ENCODE measurements at places on chromosomes 1 and 21.

- no peak for DNase-seq
Measured at GRCh38 chr1:184734980-184735379, 19.7 kb downstream of the EDEM3 start.

GRCh38 chr1:195756109-195756508, 852.1 kb downstream of the KCNT2 start:
- no peak for DNase-seq

DNA sequence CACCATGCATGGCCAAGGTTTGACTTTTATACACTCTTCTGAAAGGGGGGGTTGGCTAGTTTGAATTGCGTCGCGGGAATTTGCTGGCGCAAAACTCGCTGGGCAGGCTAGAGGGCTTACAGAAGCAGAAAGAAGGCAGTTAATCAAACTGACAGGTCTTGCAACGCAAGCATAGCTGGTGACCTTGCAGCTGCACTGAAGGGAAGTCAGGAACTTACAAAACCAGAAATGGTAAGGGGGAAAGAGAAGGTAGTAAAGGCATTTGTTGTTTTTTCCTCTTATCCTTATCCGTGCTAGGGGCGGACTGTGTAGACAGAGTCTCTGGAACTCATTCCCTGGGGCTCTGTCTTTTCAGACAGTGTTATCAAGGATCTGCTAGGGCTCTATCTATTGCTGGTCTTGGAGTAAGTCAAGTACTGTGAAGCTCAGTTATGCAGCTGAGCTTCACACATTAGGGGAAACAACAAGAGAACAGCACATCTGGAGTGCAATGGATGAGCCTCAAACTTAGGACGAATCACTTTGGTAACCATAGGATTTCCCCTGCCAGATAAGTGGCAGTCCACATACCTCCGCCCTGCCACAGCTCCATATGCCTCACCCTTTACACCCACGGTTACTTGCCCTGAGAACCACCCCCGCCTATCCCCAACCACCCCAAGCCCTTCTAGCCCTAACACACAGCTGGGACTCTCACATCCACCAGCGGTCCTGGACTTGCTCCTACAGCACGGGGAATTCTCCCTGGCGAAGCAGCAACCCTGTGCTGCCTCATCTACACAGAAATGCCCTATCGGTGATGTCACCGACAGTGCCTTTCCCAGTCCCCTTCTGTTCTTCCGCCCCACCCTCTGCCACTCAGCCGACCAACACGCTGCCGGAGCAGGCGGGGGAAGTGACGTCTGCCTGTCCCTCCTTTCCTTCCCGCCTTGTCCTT, 251.4 kb downstream of the FAM72C start:
- DNase-seq = peak; percentile 50

DNA sequence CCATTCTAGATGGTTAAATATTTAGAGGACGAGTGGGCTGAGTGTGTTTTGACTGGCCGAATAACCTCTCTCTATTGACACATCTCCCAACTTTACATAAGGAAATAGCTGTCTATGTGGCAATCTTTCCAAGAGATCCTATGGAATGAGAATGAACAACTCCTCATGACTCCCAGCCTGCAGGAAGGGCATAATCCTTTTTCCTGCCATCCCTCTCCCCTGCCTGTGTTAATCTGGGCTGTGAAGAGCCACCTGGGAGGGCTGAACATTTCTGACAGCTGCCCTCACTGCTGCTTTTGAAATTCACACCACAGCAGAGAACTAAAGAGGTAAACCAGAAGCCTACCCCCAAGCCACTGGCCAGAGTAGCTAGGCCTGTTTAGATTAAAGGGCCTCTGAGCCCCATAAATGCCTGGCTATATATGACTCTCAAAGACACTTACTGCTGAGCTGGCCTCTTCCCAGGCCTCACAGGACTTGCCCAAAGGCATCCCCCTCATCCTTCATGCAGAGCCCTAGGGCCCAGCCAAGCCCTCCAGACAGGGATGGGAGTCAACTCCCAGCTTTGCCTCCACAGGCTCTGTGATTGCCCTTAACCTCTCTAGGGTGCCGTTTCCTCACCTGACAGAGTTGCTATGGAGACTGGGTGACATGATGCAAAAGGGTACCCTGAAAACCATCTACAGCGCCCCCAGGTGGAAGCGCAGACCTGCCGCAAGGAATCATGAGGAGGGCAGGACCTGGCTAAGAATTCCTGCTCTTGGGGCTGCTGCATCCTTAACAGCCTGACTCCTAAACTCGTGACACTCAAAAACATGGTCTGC, 42.0 kb upstream of the LDLRAP1 start:
- no peak for DNase-seq

GRCh38 chr1:18907917-18908845, 5.8 kb upstream of the ALDH4A1 start:
- peak; percentile 75 for DNase-seq

DNA sequence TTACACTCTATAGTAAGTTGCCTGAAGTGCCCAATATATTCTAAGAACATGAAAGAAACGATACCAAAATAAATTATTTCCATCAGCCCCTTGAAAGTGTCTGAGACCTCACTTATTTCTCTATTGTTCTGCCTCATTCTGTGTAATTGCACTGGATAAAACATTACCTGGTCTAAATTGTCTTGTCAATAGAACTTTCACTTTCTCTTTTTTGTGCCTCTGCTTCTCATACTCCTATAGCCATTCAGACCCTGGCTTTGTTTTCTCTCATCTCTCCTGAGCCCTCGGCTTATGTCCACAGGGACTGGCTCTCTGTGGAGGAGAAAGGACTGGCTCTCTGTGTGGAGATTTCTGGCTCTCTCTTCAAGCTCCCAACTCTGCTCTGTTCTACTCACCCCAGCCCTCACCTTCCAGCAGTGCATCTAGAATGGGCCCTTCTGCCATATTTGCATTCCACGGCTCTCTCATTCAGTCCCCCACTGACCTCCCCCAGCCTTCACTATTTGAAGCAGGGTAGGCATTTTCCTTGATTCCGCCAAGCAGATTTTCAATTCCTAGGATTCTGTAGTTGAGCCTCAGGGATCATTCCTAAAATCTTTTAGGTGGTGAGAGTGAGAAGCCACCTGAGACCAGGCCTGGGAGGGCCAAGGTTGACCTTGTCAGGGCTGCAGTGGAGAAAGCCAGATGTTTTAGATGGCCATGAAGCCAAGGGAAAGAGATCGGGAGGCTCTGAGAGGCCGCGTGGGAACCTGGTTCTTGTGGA, 15.9 kb upstream of the GALNT2 start:
- DNase-seq = no peak

- peak; percentile 92 for DNase-seq
Measured at GRCh38 chr1:91569411-91570119, 68.9 kb downstream of the CDC7 start.

DNA sequence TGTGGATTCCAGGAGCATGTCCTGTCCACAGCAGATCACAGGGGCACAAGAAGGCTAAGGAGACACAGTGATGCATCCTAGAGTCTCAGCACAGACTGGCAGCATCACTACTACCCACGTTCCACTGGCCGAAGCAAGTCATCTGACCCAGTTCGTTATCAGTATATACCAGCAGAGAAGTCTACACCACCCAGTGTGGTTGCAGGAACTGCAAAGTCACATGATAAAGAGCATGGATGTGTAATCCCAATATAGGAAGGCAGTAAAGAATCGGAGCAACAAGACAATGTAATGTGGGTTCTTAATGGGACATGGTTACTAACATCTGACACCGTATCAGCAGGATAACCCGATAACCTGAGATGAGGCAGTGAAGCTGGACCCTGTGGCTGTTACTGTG, 246.6 kb downstream of the RRAGC start:
- DNase-seq = no peak

DNA sequence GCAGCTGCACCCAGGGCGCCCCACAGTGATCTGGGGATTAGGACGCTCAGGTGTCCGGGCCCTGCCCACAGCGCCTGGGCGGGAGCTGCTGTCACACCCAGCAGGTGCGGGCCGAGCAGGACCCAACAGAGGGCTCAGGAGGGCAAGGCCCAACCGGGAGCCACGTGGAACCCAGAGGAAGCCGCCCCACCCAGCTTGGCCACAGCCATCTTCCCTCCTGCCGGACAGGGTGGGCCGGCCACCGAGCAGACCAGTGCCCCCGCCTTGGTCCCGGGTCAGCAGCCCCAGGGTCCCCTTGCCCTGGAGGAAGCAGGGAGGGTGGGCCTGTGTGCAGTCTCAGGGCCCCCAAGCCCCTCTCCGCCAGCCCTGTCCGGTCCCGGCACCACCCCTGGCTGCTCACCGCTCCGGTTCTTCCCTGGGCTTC, 6.3 kb upstream of the TTLL10 start:
- DNase-seq = peak; percentile 12

DNA sequence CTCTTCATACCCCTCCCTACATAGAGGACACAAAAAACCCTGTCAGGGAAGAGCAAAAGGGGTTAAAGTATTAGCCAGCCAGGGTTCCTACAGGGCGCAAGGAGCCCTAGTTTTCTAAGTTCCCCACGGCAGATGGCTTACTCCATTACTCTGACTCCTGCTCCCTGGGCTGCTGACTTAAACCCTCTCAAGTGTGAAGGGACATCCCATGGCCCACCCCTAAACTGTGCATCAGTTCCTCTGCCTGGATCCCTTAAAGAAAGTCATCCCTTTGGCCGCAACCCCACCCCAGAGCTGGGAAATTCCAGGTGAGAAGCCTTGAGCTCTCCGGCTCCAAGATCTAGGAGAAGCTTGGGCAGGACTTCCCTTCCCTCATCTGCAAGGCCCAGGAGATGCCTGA, 236.0 kb downstream of the TOMM20 start:
- DNase-seq = no peak

DNA sequence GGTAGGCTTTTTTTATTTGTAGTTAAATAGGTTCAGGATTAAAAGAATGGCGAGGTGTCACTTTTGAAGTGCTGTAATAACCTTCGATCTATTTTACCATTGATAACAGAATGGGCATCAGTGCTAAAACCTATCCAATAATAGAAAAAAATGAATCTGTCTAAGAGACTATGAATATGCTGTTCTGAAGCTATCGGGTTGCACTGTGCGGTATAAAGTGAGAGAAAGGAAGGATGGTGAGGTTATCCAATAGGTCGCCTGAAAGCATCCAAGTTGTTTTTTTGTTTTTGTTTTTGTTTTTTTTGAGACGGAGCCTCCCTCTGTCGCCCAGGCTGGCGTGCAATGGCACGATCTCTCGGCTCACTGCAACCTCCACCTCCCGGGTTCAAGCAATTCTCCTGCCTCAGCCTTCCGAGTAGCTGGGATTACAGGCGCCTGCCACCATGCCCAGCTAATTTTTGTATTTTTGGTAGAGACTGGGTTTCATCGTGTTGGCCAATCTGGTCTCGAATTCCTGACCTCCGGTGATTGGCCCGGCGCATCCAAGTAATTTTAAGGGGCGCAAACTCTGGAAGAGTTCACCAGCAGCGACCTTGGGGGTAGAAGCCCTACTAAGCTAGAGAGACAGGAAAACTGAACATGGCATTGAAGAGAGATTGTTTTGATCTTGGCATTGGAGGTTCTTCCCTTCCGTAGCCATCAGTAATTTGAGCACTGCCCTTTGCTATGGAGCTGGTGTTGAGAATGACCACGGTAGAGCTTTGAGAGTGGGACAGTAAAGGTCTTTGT, 8.7 kb upstream of the MDM4 start:
- DNase-seq = no peak

DNA sequence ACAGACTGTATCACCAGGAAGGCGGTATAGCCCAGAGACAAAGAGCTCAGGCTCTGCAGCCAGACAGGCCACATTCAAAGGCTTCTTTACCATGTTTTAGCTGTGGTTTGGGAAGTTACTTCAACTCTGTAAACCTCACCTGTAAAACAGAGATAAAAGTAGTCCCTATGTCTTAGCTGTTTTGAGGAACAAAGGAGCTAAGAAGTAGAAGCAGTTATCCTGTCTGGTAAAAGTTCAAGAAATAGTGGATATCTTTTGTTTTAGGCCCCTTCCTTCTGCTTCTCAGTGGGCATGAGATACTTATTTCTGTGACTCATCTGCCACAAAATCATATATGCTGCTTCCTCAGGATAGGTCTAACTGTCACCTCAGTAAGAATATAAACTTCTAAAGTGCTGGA, 6.5 kb downstream of the CD34 start:
- no peak for DNase-seq

GRCh38 chr1:229098361-229098760, 172.6 kb upstream of the RAB4A start:
- DNase-seq = no peak

DNA sequence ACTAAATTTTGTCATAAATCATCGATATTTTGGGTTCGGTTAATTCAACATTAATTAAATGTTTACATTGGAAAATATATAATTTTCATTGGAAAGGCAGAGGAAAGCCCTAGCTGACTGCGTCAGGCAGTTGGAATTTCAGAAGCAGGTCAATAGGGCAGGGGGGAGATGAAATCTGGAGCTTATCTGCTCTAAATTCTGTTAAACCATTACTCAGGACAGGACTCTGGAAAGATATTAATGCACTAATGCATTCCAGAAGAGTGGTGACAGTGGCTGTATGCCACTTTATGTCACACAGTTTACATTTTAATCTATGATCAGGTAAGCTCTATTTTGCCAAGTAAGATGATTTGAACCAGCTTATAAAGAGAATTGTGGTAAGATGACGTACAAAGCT, 153.0 kb upstream of the B3GALT2 start:
- DNase-seq = no peak

DNA sequence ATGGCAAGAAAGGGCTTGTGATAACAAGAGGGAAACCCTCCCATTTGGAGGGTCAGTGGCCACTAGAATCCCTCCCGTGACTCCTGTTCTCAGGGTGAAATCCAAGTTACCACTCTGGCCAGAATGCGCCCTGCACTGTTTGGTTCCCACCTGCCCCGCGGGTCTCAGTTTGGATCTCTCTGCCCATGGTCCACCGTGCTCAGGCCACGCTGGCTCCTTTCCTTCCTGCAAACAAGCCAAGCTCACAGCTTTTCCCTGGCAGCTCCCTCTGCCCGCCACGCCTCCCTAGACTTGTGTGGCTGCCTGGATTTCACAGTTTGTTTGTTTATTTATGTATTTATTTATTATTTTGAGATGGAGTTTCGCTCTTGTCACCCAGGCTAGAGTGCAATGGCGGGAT, 179.5 kb upstream of the VAMP3 start:
- no peak for DNase-seq
